Upper lobe of left lung (tissue), 6 donors: ENCODE measurements at places on chromosomes 2 and 18.

DNA sequence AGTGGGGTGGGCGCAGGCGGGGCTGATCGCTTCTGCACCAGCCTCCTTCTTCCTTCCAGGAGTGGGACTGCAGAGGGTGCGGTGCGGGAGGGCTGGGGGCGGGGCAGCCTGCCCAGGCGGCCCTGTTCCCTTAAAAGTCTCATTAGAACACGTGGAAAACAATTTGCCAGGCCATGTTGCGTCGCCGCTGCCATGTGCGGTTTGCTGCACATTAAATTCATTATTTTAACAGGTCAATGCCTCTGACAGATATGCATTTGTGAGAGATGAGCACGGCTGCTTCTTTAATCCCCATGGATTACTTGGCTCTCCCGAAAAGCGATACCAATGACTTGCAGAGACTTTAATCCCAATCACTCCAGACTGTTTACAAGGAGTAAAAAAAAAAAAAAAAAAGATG, 139.0 kb downstream of the CELF4 start:
- no peak for DNase-seq

GRCh38 chr2:224325941-224326340, 76.0 kb downstream of the FAM124B start:
- no peak for DNase-seq

- no peak for DNase-seq
Measured at GRCh38 chr2:173739006-173739405, 226.2 kb downstream of the SP3 start.

DNA sequence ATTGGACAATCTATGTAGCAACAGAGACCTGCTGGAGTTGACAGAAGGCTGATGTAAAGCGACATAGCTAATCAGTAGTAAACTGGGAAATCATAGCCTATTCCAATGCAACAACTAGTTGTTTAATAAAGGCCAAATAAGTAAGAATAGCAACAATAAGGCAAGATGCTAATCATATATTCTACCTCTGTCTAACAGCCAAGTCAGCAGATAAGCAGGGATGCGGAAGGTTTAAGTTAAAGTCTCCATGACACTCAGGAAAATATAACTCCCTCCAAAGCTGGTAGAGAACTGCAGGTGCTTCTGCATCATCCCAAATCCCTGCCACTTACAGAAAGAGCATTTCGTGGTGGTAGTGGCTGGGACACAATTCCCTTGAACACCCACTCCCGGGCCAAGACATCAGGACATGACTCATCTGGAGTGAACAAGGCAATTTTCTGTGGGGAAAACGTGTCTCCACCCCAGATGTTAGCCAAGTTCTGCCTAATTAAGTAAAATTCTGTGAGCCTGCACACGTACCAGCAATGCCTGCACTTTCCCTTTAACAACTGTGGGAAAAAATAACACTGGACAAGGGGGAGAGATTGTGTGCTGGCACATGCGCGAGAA, 413.6 kb upstream of the ID2 start:
- no peak for DNase-seq

- DNase-seq = no peak
Measured at GRCh38 chr2:160652236-160652635, 158.6 kb upstream of the RBMS1 start.

- DNase-seq = no peak
Measured at GRCh38 chr2:112666761-112667122, 21.0 kb downstream of the SLC20A1 start.

- no peak for DNase-seq
Measured at GRCh38 chr2:236503100-236503499, 66.5 kb upstream of the ACKR3 start.

DNA sequence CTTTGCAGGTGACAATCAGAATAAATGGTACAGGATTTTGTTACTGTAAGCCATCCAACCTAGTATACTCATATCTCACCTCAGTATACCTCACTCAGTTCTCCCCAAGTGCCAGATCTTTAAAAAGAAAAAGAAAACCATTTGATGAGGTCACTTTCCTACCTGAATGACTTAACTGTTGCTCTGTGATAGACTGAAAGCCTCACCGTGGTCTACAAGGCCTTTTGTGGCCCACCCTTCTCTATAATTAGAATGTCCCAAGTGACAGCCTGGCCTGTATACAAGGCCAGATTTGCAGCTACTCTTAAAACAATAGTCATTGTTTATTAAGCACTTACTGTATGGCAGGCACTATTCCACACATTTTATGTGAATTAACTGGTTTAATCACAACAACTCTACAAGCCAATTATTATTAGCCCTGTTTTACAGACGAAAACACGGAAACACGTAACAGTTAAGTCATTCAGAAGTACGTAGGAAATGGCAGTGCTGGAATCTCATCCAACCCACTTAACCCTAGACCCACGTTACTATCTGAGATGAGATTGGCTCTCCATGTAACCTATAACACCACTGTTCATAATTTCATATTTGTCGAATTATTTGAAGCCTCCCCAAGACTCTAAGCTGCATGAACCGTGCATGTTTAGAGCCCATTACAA, 28.3 kb downstream of the PKP4 start:
- DNase-seq = no peak

DNA sequence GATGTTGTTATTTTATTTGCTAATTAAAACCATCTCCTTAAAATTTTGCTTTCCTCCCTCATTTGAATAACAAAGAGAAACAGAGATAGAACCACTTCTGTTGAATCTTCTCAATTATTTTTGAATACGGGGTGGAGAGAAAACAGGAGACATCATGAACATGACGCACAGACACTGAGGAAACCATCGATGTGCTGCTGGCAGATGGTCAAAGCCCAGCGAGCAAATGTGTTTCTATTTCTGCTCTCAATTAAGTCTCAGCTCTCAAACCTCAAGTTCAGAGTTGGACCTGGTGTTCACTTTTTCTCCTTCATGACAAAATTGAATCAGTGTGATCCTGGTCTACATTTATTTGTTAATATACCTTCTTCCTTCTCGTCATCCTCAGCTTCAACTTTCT, 36.1 kb upstream of the TWIST2 start:
- no peak for DNase-seq

GRCh38 chr2:100207411-100207885, 65.1 kb upstream of the AFF3 start:
- no peak for DNase-seq
